Activated CD4-positive, alpha-beta memory T cell treated with anti-CD3 and anti-CD28 coated beads for 36 hours (primary cell): ENCODE measurements at places on chromosomes 16 and 17. TPM values are rescaled to one million over a fixed set of nuclear protein-coding genes. Genes with fewer than 3 reads are reported as not detected.

GUCY2D gene
- not detected for total RNA-seq

NPTX1 gene
- 1.2 TPM for total RNA-seq

DNA sequence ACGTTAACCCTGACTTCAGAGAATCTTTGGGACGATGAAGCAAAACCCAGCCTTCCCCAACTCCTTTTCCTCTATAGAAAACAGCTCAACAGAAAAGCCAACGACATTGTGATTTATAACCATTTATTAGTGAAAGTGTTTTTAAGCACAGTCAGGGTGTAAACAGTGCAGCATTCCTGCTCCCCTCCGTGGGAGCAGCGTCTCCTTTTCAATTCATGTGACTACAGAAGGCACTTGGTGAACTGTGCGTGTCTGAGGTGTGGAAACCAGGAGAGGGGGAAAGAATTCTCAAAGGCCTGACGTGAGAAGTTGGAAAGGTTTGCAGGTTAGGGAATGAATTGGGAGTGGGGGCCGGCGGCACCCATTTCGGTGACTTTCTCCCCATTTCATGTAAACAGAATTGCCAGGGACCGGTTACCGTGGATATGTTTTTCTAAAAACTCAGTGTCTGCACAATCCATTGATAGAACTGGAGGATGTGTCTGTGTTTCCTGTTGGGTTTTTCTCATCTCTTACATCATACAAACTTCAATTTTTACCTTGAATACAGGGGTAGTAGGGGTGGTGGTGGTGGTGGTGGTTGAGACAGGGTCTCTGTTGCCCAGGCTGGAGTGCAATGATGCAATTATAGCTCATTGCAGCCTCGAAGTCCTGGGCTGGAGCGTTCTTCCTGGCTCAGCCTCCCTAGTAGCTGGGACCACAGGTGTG, 53.1 kb downstream of the NDE1 start:
- DNase-seq, result no peak

GRCh38 chr17:4425398-4425797, 8.3 kb upstream of the SPNS3 start:
- DNase-seq, result no peak

- DNase-seq, result no peak
Measured at GRCh38 chr17:45980855-45981254, 18.2 kb upstream of the STH start.
